NCI-H2029 (cell line): ENCODE measurements at places on chromosomes 2 and 18.

DNA sequence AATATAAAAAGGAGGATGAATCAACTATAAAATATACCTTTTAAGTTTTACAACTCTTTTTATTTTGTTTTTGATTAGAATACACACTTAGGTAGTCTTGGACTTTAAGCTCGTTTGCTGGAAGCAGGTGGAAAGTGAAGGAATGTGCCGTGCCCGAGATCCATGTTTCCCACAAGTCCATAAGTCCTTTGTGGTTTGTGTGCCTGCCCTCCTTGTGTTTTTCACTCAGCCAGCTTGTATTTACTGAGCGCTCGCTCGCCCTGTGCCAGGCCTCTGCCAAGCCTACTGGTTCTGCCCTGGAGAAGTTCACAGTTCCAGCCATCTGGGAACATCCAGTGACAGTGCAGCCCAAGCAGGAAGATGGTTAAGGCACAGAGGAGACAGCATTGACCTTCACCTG is 142.6 kb downstream of the MGAT5 start:
- DNase-seq: no peak

- DNase-seq: no peak
Observed at GRCh38 chr18:62028715-62029114, 135.9 kb upstream of the RNF152 start.

GRCh38 chr18:27014841-27015240 is 149.3 kb upstream of the AQP4 start:
- no peak for DNase-seq

GRCh38 chr18:27750014-27750413 is 426.9 kb downstream of the CDH2 start:
- peak; percentile 45 for DNase-seq

DNA sequence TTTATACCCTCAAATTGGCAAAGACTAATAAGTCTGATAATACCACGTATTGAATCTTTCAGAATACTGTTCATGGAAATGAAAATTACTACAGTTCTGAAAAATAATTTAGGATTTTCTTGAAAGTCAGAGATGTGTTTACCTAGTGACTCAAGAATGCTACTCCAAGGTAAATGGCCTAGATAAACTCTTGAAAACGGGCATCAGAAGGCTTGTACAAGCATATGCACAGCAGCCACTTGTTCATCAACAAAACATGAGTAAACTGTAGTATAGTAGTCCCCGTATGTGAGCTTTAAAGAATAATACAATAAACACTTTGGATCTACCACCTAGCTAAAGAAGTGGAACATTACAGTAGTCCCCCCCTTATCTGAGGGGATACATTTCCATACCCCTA is 157.5 kb downstream of the THADA start:
- DNase-seq: no peak

- DNase-seq: no peak
Observed at GRCh38 chr2:217106650-217107014, 246.8 kb upstream of the TNP1 start.

- DNase-seq: no peak
Observed at GRCh38 chr2:85537600-85538506, 1.1 kb upstream of the MAT2A start.
